ENCODE measurements at places on chromosomes 5 and 9.

GRCh38 chr5:139808481-139809330 is 13.1 kb downstream of the PSD2 start:
- no peak for DNase-seq

GRCh38 chr5:54415147-54415546 is 40.4 kb upstream of the HSPB3 start:
- DNase-seq = no peak

DNA sequence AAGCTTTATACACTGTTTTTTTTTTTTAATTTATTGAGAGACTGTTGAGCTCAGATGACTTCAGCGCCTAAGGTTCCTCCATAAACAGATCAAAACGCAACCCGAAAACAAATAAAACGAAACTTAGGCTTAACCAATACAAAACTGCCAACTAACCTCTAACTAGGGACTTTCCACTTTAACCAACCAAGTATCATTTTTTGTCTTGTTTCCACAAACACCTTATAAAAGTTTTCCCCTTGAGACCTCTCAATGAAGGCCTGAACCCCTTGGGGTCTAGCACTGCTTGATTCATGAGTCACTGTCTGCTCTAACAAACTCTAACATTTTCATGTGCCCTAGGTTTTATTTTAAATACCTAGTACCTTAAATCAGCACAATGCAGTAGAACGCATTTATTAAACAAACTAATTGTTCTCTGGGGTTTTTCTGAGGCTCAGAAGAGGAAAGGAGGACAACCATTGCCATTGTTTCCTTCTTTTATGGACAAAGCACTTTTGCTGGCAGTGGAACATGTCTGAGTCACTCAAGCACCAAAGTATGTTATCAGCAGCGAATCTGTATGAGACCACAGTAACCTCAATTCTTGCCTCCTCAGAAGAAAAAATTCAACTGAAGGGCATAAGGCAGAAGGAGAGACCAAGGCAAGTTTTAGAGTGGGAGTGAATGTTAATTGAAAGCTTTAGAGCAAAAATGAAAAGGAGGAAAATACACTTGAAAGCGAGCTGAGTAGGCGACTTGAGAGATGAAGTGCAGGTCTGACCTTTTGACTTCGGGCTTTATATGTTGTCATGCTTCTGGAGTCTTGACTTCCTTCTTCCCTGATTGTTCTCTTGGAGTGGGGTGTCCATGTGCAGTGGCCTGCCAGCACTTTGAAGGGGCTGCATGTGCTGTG is 97.7 kb upstream of the HCN1 start:
- DNase-seq = no peak

DNA sequence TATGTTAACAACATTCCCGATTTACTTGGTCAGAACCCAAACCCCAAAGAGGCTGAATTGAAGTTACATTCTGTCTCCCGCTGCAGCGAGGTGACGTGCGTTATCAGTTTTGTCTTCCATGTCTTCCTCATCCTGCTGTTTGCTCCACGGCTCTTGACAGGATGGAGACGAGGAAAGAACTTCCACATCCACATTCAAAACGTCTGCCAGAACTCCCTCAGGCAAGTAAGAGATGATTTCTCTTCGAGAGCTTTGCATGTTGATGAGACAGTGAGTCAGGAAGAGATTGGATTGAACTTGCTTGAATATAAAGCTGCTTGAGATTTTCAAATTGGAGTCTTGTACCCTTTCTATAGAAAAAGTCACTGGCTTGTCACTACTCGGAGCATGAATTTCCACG is 242.6 kb downstream of the AUH start:
- no peak for DNase-seq

DNA sequence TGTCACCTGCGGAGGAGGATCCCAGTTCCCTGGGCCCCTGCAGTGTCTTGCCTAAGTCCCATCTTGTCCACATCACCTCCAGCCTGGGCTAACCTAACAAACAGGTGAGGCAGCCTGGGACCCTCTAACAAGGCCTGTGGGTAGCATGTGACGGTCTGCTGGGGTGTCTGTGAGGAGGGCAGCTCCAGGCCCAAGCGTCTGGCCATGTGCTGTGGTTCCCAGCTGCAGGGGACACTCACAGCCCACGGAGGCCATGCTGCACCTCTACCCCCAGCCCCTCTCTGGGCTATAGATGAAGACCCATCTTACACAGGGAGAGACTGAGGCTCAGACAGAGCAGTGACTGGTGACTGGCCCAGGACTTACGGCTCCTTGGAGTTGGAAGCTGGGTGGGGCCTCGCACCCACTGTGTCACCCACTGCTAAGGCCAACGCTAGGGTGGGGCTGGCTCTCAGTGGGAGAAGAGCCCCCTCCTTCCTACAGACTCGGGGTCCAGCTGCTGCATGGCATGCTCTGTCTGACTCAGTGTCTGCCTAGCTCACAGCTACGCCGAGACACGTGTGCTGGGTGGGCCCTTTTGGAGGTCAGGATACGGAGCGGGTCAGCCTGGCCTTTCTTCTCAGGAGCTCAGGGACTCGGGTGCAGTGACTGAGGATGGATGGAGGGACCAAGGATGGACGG is 40.8 kb upstream of the RNF130 start:
- no peak for DNase-seq

DNA sequence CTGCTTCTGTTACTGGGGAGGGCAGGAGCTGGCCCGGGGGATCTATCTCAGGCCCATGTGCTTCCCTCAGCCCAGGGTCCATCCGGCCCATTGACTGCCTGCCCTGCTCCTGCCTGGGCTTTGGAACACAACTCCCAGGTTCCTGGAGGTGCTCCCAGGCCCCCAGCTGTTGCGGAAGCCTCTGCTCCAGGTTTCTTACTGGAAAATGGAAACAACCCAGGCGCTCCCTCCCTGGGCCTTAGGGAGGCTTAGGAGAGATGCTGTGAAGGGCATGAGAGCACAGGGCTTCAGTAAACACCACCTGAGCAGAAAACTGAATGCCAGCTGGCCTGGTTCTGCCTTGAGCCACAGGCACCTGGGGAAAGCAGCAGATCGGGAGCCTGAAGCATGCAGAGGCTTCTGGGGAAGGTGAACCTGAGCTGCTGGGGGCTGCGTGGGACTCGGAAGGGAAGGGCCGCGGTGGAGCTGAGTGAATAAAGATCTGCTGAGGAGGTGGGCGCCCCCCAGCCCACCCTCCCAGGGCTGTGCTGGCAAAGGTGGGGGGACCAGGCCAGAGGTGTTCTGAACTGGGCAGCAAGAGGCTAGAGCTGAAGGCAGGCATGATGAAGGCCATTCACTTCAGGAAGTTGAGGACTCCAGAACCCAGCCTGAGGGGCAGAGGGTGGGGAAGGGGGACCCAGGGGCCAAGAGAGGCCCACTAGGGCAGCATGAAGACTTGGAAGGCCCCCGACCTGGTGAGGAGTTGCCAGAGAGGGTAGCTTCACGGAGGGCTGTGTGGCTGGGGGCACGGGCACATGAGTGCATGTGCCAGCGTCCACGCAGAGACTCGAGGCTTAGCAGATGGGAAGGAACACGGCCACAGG is 64.8 kb downstream of the SHB start:
- no peak for DNase-seq

- no peak for DNase-seq
Measured at GRCh38 chr9:68609901-68610415, 69.3 kb upstream of the TMEM252 start.

- DNase-seq = peak; percentile 77
Measured at GRCh38 chr5:71601222-71602026, 14.3 kb downstream of the MCCC2 start.

DNA sequence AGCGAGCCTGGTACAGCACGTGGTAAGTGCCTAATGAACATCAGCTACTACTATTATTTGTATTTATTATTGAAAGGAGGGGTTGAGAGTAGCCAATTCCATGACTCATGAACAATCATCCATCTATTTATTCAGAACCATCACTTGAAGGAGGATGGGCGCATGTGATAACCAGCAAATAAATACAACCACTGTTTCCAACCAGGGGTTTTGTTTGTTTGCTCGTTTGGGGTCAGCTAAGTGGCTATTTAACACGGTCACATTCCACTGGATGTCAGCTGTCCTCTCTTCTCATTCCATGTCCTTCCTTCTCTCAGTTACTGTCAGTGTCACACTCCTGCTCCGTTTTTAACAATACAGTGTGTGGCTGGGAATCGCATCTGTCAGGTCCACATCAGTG is 8.6 kb downstream of the RAPGEF1 start:
- no peak for DNase-seq

GRCh38 chr9:107214381-107214780 is 68.7 kb upstream of the RAD23B start:
- no peak for DNase-seq

- DNase-seq = no peak
Measured at GRCh38 chr9:112664531-112664930, 53.4 kb downstream of the INIP start.

DNA sequence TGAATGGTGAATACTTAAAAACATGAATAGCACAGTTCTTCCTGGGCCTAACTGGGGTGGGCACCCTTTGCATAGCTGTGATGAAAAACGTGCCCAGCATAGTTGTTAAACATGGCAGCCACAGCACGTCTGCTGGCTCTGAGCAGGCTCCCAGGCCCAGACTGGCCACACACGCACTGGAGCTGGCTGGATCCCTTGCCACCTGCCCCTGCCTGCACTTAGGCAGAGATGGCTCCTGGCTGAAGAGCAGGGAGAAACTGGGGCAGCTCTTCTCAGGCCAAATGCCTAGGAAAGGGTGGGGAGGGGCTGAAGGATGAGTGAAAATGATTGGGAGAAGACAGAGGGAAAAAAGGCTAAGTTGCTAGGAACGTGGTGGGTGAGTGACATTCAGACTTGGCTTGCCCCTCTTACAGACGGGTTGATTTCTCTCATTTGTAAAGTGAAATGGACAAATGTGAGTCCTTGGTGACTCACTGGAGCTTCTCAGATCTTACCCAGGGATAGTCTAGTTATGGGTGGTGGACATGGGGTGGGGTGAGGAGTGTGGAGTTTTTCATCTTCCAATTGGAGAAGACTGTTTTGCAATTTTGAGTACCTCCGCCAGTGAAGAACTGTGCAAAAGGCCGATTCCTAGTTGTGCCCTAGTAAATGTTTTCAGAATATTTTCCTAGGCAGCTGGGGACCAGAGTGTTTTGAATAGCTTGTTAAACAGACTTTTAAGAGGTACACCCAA is 42.4 kb downstream of the TRIO start:
- no peak for DNase-seq

- no peak for DNase-seq
Measured at GRCh38 chr5:157484768-157485167, 24.8 kb downstream of the NIPAL4 start.

DNA sequence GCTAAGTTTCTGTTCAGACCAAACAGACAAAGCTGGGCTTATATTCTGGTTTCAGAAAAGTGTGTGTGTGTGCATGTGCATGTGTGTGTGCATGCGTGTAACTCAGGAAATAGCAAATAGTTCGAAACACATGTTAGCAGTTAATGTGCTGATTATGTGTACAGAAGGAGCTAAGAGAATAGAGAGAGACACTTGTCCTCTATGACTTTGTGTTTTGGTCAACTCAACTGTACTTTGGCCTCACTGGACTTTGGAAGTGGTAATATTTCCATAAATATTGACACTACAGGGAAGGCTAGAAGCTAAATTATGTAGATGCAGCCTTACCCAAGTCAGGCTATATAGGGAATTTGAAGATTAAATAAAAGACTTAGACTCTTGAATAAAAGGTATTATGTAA is 155.5 kb downstream of the RAB3C start:
- DNase-seq = no peak

DNA sequence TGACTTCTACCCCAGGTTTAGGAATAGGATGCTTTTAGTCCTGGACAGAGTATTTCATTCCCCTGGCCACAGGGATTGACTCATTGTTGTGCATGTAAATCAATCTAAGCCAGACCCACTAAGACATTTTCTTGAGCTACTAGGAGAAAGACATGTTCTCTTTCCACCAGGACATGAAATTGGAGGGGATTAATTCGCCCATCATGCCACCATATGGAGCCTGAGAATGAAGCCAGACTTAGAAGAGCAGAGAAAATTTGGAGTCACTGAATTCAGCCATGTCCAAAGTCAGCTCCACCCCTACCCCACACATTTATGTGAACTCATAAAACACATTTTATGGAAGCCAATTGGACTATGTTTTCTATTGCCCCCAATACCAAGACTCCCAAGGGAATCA is 322.5 kb downstream of the NFIB start:
- DNase-seq = no peak

DNA sequence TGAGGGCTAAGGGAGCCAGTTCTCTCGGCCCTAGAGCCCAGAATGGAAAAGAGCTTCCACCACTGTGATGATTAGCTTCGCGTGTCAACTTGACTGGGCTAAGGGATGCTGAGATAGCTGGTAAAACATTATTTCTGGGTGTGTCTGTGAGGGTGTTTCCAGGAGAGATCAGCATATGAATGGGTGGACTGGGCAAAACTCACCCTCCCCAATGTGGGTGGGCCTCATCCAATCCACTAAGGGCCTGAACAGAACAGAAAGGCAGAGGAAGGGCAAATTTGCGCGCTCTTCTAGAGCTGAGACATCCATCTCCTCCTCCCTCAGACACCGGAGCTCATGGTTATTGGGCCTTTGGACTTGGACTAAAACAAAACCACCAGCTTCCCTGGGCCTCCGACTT is 20.9 kb upstream of the AKNA start:
- DNase-seq = no peak

- DNase-seq = no peak
Measured at GRCh38 chr5:87944553-87945285, 323.9 kb downstream of the TMEM161B start.

DNA sequence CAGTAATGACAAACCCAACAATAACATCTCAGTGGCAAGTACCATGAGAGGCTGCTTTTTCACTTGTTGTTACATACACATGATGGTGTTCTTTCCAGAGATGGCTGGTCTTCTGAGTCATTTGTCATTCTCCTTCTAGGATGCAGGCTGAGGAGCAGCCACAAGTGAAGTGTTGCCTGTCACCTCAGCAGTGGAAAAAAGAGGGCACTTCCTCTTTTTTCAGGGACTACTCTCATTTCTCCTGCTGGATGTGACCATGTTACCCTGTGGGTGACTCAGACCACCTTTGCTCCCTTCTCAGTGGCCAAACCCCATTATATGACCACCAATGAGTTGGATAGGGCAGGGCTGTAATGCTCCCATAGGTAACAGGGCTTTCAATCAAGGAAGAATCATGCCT is 587.0 kb upstream of the ADAMTS16 start:
- no peak for DNase-seq

- no peak for DNase-seq
Measured at GRCh38 chr9:128943832-128944620, 3.4 kb downstream of the DOLK start.

GRCh38 chr5:127957183-127957582 is 126.4 kb upstream of the SLC12A2 start:
- no peak for DNase-seq

DNA sequence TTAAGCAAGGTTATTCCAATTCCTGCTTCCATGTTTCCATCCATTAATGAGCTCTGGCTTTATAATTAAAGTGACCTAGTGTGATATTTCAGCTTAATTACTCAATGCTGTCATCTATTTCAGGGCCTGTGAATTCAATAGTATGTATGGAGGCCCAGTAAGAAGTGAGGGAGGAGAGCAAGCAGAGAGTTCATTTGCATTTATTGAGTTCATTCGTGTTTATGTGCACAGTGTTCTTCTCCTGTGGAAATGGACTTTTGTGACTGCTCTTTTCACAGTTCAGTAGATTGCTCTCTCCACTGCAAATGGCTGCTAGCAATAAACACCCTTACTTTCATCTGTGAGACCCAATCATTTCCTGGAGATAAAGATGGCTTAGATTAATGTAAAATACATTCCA is 130.9 kb downstream of the CEMIP2 start:
- DNase-seq = no peak
